ENCODE measurements at places on chromosomes 1 and 21. TPM values are rescaled to one million over a fixed set of nuclear protein-coding genes. Genes with fewer than 3 reads are reported as not detected.

DNA sequence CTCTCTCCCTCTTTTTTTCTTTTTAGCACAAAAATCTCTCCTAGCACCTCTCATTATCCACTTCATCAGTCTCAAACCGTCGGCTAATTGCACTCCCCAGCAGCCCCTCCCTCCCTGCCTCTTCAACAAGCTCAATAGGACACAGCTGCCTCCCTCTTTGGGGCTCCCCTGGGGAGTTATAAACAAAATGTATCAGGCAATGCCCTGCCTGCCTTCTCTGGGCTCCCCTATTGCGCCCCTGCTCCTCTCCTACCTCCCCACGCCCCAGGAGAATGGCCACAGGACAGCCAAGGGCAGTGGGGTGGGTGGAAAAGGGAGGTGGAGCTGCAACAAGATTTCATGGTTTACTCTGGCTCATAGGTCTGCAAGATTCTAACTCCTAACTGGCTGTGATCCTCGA lies 147.1 kb upstream of the GRIK3 start:
- H3K36me3 ChIP-seq, result no peaks in the 10 kb centered on the region
- no peak overlapping the region for H3K27ac ChIP-seq
- H3K27me3 ChIP-seq, result no peaks in the 10 kb centered on the region
- no peaks in the 10 kb centered on the region for H3K4me1 ChIP-seq
- no peak overlapping the region for H3K4me3 ChIP-seq

GJA8 gene
- not detected for total RNA-seq

DNA sequence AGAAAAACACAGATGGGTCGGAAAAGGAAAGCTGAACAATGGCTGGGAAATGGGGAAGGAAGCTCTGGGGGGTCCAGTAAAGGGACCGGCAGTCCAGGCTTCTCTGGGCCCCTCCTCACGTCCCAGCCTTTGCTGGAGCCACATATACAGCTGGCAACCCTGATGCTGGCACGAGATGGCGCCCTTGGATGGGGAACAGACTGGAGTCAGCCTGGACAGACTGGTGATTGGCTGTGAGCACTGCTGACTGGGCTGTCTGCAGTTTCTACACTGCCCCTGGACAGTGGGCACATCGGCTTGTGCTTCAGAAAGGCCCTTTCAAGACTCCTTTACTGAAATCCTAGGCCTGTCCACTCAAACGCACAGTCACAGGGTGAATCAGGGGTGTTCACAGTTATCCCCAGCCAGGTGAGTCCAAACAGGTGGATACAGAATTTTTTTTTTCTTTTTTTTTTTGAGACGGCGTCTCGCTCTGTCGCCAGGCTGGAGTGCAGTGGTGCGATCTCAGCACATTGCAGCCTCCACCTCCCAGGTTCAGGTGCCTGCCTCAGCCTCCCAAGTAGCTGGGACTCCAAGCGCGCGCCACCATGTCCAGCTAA lies 31.1 kb upstream of the ZBTB40 start:
- H3K27ac ChIP-seq, result no peak overlapping the region
- no peaks in the 10 kb centered on the region for H3K4me1 ChIP-seq
- peaks cover 4% of the 10 kb centered on the region for H3K27me3 ChIP-seq
- DNase-seq, result peak; percentile 34
- H3K36me3 ChIP-seq, result no peaks in the 10 kb centered on the region
- no peak overlapping the region for H3K4me3 ChIP-seq

GUCA2A gene
- total RNA-seq, result not detected

DNA sequence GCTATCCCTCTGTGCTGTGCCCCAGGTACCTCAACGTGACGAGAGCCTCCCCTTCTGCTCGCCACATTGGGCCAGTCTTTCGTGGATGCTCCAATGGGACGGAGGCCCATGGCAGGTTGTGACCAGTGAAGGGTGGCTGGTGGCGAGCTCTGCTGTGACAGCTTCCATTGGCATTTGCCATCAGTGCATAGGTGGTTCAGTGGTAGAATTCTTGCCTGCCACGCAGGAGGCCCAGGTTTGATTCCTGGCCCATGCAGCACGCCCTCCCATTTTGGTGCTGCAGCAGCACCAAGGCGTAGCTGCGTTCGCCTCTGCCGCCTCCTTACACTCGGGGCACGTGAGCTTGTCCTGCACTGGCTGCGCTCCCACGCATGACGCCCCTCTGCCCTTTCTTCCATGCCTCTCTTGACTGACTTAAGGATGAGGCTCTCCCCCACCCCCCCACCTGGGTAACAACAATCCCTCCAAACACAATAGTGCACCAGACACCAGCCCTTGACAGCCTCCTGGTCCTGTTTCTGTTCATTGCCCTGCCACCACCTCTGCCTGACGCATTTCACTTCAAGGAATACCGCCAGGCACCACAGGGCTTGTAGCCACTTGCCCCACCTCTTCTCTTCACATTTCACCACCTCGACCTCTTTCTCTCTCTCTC lies 24.7 kb upstream of the FCGR2A start:
- no peaks in the 10 kb centered on the region for H3K36me3 ChIP-seq
- DNase-seq, result no peak
- no peak overlapping the region for H3K4me3 ChIP-seq
- H3K27me3 ChIP-seq, result peaks cover 3% of the 10 kb centered on the region
- no peak overlapping the region for H3K27ac ChIP-seq

GTF2B gene
- total RNA-seq, result 48.3 TPM

- H3K4me3 ChIP-seq, result no peak overlapping the region
- no peak overlapping the region for H3K27ac ChIP-seq
- peaks cover 5% of the 10 kb centered on the region for H3K36me3 ChIP-seq
- DNase-seq, result no peak
- no peaks in the 10 kb centered on the region for H3K27me3 ChIP-seq
Measured at GRCh38 chr21:37207441-37208009, 59.6 kb downstream of the VPS26C start.

Data from CD4-positive, alpha-beta memory T cell (primary cell).